Muscle of leg (tissue), 16 donors: ENCODE measurements at places on chromosomes 2 and 18. TPM values are rescaled to one million over a fixed set of nuclear protein-coding genes. Genes with fewer than 3 reads are reported as not detected.

GRCh38 chr18:74916773-74917393 lies 292.1 kb downstream of the PTGR3 start:
- DNase-seq, result no peak

ITGB1BP1 gene
- 75.2 TPM for polyA plus RNA-seq

GRCh38 chr2:152762202-152762601 lies 43.8 kb downstream of the ARL6IP6 start:
- DNase-seq, result peak; percentile 32

EGR4 gene
- not detected for polyA plus RNA-seq

GRCh38 chr18:61900504-61901281 lies 7.9 kb upstream of the RNF152 start:
- DNase-seq, result no peak

GRCh38 chr18:23765931-23766330 lies 76.7 kb downstream of the LAMA3 start:
- no peak for DNase-seq
